ENCODE measurements at places on chromosomes 5 and 9. TPM values are rescaled to one million over a fixed set of nuclear protein-coding genes. Genes with fewer than 3 reads are reported as not detected.
A peak's percentile ranks its signal among the peaks of the same experiment; 100 is the strongest.

GRCh38 chr5:146059460-146060220, 45.7 kb downstream of the PLAC8L1 start:
- DNase-seq = no peak

DNA sequence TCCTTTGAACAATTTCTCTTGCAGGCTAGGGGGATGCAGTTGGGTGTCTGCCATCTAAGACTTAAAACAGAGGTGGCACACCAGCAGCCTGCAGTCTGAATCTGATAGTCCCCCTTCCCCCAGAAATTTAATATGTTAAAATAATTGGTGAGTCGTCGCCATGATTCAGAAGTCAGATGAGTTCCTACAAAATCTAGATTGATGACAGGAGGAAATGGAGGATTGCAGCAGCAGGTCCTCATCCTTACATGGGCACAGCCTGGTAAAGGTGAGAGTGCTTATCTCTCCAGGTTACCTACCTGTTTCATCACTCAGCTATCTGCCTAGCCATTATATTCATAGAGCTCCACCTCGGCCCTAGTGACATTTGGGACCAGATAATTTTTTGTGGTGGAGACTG, 112.3 kb downstream of the PCSK1 start:
- no peak for DNase-seq

- DNase-seq = peak; percentile 71
Observed at GRCh38 chr5:96807075-96807654, 580 bp downstream of the ERAP1 start.

DNA sequence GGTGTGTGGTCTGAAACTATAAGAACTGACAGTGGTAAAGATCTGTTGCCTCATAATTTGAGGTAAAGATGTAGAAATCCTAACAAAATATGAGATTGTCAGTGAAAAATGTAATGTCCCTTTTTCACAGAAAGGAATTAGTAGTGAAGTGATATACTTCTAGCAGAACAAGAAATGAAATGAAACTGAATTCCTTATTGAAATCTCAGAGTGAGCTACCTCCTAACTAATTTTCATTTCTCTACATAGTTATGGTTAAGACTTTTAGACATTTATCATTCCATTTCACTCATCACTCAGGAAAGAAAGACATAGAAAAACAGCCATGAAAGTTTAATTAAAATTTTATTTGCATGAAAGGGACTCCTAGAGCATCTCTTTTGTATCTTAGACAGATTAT, 48.7 kb downstream of the TMEM174 start:
- DNase-seq = no peak

DNA sequence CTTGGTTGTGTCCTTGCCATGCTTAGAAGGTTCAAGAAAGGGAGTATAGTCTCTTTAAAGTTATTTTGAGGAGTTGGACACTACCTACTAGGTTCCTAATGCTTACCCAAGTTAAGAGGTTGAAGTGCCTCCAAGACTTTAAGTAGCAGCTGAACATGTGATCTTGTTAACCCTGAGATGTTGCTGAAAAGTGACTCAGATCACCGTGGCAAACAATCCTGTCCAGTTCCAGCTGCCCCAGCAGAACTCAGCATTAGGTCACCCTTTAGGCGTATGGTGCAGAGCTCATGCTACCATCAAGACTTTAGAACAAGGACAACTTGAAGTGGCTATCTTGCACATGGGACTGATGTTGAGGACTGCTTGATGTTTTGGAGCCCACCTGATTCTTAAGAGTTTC, 22.5 kb downstream of the ZNF462 start:
- no peak for DNase-seq

DNA sequence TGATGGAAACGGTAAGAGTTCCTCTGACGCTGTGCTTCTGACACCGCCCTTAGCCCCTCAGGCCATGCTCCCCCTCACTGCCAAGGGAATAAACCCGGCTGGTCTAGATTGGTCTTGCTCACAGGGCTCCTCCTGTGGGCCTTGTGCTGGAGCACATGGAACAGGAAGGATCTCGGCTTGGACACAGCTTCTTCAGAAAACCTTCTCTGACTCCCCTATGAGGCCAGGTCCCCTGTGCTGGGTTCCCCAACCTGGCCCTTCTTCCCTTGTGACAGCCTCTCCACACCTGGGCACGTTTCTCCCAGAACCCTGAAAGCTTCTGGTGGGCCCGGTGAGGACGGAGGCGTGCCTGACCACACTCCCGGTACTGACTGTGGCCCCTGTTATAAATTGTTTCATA, 8.2 kb downstream of the SPATA31E1 start:
- DNase-seq = no peak

- no peak for DNase-seq
Observed at GRCh38 chr5:152505442-152506042, 100.5 kb upstream of the NMUR2 start.

DNA sequence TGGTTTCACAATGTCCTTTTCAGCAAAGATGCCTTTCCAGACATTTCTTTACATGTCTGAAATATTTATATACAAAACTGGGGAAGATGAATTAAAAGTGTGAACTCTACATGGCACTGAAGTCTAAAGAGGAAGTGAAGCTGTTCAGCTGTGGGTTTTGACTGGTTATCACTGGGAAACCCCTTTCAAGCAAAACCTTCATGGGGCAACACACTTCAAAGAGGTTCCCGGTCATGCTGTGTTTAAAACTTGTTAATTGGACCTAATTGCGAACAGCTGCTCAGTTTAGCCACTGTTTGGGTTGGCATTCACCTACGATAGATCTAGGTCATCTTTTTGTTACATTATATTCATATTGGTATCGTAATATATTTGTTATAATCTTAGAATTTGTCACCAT, 20.0 kb upstream of the GDNF start:
- no peak for DNase-seq

- no peak for DNase-seq
Observed at GRCh38 chr9:121353241-121354061, 16.6 kb downstream of the STOM start.

The ADAMTS2 gene
- total RNA-seq = 51.8 TPM

DNA sequence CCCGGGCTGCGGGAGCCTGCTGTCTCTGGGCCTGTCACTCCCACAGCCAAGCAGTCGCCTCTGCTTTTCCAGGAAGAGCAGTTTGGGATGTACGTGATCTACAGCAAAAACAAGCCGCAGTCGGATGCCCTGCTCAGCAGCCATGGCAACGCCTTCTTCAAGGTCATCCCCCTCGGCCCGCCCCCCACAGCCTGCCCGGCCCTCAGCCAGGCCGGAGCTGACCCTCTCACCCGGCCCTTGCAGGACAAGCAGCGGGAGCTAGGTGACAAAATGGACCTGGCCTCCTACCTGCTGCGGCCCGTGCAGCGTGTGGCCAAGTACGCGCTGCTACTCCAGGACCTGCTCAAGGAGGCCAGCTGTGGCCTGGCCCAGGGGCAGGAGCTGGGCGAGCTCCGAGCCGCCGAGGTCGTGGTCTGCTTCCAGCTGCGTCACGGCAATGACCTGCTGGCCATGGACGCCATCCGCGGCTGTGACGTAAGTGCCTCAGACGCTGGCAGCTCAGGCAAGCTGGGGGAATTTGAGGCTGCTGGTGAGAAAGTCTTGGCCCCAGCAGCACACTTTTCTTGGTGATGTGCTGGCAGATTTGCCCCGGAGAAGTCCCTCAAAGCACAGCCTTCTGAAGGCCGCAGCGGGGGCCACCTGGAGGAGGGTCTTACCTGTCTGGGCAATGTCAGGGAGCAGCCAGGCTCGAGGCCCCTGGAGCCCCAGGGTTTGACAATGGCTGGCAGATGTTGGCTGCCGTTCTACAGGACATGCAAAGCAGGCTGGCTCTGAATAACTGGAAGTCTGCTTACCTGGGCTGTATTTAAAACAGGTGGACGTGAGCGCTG, 20.1 kb upstream of the LRRC14B start:
- no peak for DNase-seq

DNA sequence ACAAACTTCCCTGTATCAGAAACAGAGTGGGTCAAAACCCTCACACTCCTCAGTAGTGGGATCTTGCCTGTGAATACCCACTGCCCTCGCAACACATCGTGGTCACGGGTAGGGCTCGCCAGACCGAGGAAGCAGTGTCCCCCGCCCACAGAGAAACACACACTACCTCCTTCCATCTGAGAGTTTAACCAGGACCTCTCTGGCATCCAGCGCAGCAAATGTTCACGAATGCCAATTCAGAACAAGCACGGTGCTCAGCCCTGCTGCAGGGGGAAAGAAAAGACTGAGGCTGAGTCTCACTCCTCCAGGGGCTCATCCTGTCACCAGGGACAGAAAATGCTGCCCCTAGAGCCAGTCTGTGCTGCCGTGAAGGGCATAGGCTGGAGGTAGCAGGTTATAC, 42.5 kb upstream of the SYNPO start:
- no peak for DNase-seq

GRCh38 chr9:128910906-128911305, 9.9 kb upstream of the PHYHD1 start:
- no peak for DNase-seq

The LRRTM2 gene
- total RNA-seq = 1.0 TPM

DNA sequence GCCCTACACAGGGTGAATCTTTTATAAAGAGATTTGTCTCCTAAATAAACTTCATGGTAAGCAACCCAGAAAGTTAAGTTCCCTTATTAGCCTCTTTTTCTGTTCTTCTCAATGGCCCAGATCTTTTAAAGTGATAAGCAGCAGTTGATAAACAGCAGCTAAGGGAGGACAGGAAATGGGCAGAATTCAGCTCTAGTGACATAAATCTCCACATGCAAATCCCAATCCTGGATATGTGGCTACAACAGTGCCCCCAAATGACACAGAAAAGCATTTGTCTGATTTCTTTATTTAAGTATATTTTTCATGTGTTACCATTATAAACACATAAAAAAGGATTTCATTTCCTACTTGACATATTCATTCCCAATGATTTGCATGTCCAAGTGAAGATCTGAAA, 199.0 kb downstream of the DTWD2 start:
- no peak for DNase-seq

GRCh38 chr9:100394816-100395215, 32.1 kb upstream of the MSANTD3 start:
- no peak for DNase-seq

DNA sequence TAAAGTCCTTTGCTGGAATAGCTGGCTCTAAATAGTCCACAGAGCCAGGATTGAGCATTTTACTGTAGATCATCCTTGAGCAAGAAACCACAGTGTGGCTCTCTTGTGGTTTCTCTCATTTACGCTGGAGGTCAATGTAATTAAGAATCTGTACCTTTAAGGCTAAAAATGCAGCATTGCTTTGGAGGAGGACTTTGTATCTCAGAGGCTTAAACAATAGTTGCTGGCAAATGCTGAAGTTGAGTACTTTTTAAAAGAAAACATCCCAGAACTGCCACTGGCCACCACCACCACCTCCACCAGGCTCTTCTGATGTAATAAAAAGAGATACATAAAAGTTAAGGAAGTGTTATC, 177.3 kb upstream of the ADAMTSL1 start:
- DNase-seq = no peak

The MCIDAS gene
- total RNA-seq = 0.73 TPM

The IFNA2 gene
- not detected for total RNA-seq

DNA sequence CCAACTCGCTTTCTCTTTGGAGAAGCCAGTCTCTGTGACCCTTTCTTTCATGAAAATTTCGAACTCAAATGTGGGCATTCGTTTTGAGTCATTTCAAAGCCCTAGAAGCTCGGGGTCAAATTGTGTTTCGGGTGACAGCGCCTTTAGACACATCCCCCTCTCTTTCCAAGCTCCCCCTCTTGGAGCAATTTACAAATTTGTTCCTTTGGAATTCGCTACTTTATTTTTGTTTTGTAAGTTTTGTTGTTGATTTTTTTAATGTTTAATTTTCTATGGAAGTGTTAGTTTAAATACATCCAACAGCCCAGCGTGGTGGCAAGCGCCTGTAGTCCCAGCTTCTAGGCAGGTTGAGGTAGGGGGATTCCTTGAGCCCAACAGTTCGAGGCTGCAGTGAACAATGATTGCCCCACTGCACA, 4.6 kb upstream of the BARX1 start:
- DNase-seq = no peak

DNA sequence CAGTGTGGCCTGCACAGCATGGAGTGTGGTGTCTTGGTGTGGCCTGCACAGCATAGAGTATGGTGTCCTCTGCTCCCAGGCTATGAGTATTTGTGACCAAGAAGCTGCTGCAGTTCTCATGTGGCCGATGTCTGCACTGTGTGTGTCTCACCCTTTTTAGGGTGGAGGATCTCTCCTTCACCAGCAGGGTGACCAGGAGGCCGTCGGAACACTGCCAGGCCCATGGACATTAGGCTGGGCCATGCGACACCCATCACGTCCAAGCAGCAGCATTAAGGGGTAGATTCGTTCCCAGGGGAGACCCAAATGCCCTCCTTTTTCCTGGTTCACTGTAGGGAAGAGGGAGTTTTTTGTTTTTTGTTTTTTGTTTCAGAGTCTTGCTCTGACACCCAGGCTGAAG, 115.3 kb upstream of the SPIN1 start:
- no peak for DNase-seq

The IL13 gene
- not detected for total RNA-seq

The IL5 gene
- not detected for total RNA-seq

GRCh38 chr9:35905051-35905781, 786 bp upstream of the HRCT1 start:
- DNase-seq = no peak

GRCh38 chr5:50301756-50302155, 139.3 kb downstream of the EMB start:
- DNase-seq = no peak

DNA sequence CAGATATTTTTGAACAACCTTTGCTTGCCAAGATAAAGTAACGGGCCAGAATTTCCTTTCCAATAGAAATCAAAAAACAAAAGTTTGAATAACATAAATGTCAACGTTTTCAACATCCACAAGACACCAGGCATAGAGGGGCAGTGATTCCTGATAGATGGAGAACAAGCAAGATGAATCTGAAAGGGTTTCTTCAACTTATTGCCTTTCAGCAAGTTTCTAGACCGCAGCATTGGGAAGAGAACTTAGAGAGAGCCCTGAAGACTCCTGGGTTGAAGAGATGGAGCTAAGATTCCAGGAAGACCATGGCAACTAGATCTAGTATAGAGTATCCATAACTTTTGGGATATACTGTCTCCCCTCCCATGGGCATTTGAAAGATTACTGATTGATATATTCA, 751.4 kb upstream of the CTNND2 start:
- no peak for DNase-seq

- no peak for DNase-seq
Observed at GRCh38 chr5:101995585-101995984, 300.5 kb downstream of the SLCO4C1 start.

- no peak for DNase-seq
Observed at GRCh38 chr5:150153957-150154617, 1.6 kb downstream of the PDGFRB start.

DNA sequence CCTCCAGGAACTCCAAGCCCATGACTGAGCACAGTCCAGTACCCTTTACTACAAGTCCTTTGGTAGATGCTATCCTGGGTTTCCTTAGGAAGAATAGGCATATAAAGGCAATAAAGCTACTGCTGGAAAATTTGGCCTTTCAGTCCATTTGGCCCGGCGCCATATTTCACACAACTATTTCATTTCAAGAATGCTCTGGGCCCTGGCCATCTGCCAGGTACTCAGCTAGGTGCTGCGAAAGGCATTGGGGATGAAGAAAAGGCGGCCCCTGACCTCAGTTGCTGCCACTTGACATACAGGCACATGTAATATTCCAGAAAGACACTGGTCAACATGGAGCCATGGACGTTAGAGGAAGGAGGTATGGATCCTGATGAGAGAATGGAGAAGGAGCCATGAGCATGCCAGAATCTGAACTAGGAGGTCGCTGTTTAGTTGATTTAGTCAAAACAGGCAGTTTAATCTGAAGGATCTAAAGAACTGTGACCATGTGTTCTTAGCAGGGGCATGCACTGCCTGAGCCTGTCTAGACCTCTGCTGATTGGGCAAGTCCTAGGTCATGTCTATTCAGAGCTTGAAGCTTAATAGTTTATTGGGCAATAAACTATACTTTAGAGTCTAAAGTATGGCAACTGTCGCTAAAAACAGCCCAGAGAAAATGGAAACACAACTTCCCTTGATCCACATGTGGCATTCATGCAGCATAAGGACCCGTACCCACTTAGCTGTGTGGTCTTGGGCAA, 149.3 kb downstream of the MELK start:
- no peak for DNase-seq
